ENCODE measurements at places on chromosomes 6 and 20.
A peak's percentile ranks its signal among the peaks of the same experiment; 100 is the strongest.

DNA sequence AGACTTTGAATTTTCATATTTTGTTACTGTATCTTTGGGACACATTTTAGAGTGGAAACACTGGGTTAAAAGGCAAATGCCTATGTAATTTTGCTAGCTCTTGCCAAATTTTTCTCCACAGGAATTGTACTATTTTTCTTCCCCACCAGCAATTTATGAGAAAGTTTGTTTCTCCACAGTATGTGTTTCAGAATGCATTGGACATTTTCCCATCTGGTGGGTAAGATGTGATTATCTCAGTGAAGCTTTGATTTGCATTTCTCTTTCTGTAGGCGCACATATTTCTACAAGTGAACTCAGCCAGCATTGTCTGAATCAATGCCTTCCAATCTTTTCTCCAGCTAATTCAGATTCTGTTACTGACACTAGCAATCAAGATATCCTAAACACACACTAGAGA lies 157.8 kb downstream of the RCAN2 start:
- no peak for DNase-seq

DNA sequence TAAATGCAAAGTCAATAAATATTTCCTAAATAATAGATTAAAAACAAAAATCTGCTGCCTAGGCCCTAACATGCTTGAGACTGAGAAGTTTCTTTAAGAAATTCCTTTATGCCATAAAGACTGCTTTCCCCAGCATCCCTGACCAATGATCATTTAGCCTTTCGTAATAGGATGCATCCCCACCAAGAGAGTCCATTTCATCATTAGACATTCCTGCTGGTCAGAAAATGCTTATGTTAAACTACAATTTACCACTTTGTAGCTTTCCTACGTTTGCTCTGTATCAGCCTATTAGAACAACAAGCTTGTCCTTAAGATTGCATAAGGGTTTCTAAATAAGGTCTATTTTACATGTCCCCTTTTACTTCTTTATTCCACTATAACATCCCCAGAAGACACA lies 59.8 kb upstream of the HSF2 start:
- DNase-seq, result no peak

DNA sequence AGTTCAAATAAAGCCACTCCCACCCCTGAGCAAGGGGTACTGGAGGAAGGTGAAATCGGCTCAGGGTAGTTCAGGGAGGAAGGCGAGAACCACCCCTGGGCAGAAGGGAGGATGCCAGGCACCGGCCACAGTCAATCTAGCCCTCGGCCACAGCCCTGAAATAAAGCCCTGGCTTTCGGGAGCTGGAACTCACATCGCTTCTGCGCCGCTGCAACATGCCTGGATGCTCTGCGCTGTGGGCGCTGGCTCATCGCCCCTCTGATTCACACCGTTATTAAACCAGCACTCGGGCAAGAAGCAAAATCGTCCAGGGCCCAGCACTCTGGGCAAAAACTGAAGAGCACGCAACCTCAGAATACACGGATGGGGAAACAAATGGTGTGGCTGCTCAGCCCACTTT lies 136.9 kb upstream of the RREB1 start:
- no peak for DNase-seq

DNA sequence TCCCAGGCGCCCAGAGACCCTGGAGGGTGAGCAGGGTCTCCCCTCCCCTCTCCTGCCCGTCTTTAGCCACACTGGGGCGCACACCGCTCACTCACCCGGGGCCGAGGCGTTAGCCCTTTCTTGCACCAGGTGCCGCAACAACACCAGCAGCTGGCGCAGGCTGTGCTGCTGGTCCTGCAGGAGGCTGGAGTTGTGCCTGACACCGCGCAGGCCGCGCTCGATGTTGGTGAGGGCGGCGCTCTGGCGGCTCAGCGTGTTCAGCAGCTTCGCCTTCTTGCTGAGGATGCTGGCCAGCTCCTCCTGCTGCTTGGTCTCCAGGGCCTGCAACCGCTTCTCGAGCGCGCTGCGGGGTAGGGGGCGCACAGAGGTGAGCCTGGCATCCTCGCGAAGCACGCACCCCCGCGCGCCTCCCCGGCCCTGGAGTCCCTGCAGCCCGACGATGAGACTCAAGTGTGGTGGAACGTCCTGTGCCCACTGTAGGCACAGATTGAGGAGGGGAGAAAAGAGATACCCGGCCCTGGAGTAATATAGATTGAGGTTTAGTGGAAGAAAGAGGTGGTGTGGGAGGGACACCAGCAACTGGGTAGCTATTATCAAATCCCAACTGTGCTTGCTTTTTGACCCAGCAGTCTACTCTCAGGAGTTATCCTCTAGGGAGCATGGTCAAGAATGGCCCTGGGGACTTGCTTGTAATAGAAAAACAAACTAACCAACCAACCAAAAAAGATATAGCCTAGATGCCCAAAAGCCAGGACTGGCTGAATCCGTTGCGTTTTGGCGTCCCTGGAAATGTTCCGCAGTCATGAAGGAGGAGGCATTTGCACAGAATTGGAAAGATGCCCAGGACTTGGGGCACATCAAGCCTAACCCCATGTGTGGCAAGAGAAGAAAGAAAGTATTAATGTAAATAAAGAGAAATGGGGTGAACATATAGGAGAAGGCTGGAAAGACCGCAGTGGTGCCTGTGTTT lies 30.9 kb downstream of the ANGPT4 start:
- no peak for DNase-seq

GRCh38 chr6:109446072-109446471 lies 5.5 kb downstream of the SMPD2 start:
- DNase-seq, result no peak

DNA sequence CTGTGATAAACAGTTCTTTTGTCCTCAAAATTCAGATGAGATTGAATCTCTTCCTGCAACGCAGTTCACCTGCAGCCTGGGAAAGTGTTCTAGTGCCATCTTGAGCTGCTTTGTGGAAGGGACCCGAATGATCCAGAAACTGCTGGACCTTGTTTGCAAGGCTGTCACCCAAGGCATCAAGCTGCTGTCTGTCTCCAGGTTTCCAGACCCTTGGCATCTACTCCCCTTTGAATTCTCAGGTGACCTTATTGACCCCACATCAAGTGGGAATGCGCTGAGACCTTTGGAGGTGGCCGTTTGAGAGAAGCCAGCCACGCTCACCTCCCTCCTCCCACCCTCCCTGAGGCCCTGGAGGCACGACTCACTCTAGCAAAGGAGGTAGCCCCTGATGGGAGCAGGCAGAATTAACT lies 112.5 kb downstream of the EDN3 start:
- DNase-seq, result no peak

DNA sequence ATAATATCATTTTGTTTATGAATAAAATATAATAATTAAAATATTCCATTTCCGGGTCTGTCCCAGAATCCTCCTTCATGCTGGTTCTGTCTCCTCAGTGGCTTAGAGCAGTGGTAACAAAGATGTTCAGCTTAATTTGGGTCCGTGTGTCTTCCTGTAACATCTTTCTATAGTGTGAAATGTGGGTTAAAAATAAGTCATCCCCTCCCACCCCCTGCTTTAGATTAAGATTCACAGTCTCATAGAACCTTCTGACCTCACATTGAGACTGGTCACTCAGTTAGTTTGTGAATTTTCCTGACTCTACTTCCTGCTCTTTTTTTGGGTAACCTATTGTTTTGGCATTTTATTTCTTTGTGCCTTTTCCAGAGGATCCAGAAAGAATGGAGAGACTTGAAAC lies 55.2 kb downstream of the SLX4IP start:
- DNase-seq, result no peak

- DNase-seq, result peak; percentile 89
Measured at GRCh38 chr6:28865401-28866204, 58.2 kb downstream of the TRIM27 start.

GRCh38 chr20:20083807-20084206 lies 31.5 kb downstream of the CFAP61 start:
- DNase-seq, result peak; percentile 24

DNA sequence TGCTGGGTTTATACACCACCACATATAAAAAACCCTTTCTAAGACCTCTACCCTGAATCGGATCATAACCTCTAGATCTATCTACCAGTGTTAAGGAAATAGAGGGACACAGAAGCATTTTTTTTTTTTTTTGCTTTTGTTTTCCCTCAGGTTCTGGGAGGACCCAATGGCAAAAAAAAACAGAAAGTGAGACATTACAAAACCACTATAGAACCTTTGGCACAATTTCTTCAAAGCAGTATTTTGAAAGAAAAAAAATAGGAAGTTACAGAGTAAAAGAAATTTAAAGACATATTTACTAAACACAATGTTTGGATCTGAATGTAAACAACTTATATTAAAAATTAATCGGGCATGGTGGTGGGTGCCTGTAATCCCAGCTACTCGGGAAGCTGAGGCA lies 1258.7 kb upstream of the GJE1 start:
- DNase-seq, result no peak

GRCh38 chr6:170524172-170524502 lies 29.0 kb downstream of the PSMB1 start:
- no peak for DNase-seq

DNA sequence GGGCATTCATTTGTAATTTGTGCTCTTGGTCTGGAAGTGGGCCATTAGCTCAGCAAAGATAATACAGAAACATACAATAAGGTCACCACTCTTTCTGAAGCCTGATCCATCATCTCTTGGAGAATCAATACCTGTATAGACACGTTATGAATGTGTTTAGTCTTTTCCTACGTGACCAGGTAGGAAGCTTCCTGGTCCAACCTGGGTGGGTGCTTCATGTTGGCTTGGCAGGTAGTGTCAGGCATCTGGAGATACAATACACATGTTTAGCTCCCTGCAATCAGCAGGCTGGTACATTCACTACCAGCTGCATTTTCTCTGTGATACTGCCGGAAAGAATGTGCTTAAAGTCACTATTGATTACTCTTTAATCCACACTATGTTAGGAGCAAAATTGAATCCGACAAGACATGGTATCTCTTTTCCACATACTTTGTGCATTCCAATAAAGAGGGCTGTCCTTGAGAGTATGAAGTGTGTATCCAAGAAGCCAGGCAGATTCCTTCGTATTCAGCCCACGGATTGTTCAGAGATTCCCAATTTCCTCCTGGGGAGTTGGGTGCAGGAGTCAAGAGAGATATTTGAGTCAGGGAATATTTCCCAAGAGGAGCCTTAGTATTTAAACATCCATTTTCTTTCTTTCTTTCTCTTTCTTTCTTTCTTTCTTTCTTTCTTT lies 49.9 kb upstream of the RANBP9 start:
- no peak for DNase-seq

DNA sequence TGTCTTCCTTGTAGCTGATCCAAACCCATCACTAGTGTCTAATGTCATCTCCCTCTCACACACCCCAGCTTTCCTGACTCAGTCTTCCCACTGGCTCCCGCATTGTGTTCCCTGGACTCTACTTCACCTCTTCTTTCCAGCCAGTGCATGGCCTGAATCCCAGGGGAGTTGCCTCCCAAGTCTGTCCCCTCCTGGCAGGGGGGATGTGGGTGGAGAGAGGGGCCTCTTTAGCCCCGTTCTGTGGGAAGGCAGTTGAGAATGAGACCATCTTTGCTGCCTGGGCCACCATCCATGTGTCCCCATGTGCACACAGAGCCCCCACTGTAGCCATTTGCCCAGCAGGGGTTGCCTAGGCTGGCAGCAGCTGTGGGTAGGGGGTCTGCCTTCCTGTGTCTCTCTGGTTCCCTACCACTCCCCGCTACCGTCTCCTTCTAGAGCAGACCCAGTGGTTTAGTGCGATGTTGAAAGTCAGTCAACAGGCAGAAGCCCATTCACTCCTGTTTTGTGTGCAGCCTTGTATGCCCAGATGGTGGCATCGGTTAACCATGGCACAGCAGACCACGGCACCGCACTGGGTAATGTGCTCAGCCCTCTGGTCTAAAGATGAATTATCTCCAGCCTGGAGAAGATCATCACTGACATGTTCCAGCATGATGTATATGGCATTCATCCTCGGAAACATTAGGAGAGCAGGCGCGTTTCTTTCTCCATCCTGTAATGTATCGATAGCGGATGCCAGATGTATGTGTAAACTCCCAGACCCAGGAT lies 178.8 kb upstream of the SNX9 start:
- no peak for DNase-seq

- DNase-seq, result no peak
Measured at GRCh38 chr6:33992191-33992590, 153.7 kb downstream of the GRM4 start.

- no peak for DNase-seq
Measured at GRCh38 chr6:115972679-115973078, 88.0 kb downstream of the FRK start.

DNA sequence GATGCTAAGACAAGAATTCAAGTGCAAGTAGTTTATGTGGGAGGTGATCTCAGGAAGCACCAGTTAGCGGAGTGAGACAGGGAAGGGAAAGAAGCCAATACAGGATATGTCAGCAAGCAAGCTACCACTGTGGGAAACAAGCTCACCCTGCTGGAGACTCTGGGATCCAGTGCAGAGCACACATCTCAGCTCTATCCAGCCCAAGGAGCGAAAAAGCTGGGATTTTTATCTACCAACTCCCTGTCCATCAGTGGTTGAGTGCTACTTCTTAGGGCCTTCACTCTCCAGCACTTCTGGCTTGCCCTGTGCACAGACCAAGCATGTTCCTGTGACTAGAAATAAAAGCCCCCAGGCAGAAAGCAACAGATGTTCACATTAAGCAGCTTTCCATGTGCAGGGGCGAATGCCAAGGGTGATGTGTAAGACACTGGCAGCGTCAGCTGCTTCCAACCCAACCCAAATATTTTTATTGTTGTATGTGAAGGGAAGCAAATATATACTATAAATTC lies 10.8 kb upstream of the RNF24 start:
- peak; percentile 75 for DNase-seq

DNA sequence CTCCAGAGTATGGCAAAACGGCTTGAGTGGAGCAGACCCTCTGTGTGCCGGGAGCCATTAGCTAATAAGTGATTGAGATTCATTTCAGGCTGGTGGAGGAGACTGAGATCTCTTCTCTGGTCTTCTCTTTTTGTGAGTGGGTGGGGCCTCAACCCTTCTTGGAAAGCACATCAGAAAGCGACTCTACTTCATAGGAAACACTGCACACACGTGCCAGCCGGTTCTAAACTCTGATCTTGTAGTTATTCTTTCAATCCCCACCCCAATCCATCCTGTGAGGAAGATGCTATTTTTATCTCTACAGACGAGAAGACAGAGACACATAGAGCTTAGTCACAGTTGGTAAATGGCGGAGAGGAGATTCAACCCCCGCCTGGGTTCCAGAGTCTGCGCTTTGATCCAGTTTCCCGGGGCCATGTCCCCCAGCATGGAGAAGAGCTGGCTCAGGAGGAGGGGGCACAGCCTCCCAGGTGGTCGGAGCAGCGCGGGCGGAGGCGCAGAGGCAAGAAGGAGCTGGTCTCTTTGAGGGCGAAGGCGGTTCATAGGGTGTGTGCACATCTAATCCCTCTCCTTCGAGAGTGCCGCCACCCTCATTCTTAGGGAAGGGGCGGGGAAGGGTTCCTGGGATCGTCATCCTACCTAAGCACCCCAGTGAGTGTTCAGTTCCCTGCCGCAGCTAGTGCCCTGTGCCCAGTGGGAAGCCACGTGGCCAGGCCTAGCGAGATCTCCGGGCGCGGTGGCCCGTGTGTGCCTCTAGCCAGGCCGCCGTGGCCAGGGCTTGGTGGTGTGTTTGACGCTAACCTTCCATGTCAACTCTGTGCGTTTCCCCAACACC lies 49.0 kb upstream of the TAGAP start:
- no peak for DNase-seq

DNA sequence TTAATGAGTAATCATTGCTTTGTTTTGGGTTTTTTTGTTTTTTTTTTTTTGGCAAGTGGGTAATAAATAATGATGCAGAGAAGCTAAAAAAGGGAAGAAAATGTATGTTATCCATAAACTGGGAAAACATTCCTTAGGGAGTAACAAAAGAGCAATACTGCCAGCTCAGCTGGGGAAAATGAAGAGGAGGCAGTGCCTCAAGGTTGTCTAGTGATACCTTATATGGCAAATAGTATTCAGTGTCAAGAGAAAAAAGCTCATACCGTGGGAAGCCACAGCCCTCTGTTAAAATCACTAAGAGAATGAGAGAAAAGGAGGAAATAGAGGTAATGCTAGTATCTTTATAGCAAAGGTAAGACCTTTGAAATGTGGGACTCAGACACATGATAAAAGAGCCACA lies 47.1 kb upstream of the SMLR1 start:
- no peak for DNase-seq

Data from foreskin melanocyte (primary cell).